Hippocampal formation (tissue), 2 donors: ENCODE measurements at places on chromosomes 11 and 22.

GRCh38 chr22:24703101-24703500 is 71.4 kb downstream of the PIWIL3 start:
- no peak for DNase-seq

DNA sequence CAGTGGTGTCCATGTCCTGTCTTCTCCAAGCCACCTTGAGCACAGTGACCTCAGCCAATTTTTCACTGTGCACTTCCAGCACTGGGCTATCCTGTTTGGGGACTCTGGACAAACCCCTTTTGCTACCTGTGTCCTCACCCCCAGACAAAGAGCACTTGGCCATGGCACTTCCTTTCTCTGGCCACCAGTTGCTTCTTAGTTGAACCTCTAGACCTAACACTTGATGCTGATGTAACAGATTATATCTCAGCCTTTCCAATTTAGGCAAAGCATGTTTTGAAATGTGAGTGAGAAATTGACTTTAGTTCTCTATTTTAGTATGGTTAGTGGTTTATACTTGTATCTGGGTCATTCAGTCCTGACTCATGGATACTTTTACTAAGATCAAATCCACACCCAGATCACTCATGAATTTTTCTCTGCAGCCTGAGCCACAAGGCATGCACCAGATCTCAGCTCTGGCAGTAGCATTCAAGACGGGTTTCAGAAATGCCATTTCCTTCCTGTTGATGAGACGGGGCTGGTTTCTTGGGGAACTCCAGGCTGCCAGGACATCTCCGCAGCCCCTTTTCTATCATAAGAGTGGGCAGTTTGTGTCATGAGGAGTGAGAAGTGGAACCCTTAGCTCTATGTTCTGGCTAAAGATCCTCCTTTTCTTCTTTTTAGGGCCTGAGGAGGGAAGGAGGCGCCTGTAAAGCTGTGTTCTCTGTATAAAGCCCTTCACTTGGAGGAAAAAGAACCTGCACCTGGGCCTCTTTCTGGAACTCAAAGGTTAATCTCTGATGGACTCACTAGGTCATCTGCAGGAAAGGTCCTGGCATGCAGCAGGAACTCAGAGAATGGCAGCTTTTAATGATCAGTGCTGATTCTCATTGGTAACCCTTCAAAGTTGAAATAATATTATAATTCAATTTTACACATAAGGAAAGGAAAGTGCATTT is 185.6 kb upstream of the TENM4 start:
- no peak for DNase-seq

GRCh38 chr11:44568658-44569473 is 3.4 kb downstream of the CD82 start:
- DNase-seq: peak; percentile 10

- no peak for DNase-seq
Measured at GRCh38 chr11:34916843-34917770, 689 bp downstream of the PDHX start.

- no peak for DNase-seq
Measured at GRCh38 chr11:20599221-20600019, at the start of gene SLC6A5. Gene SLC6A5, plus strand, starts transcription at chr11:20599608. Its CDS starts 65 bp downstream, at chr11:20599673.

GRCh38 chr22:38704654-38705234 is 1.0 kb upstream of the GTPBP1 start:
- DNase-seq: no peak

DNA sequence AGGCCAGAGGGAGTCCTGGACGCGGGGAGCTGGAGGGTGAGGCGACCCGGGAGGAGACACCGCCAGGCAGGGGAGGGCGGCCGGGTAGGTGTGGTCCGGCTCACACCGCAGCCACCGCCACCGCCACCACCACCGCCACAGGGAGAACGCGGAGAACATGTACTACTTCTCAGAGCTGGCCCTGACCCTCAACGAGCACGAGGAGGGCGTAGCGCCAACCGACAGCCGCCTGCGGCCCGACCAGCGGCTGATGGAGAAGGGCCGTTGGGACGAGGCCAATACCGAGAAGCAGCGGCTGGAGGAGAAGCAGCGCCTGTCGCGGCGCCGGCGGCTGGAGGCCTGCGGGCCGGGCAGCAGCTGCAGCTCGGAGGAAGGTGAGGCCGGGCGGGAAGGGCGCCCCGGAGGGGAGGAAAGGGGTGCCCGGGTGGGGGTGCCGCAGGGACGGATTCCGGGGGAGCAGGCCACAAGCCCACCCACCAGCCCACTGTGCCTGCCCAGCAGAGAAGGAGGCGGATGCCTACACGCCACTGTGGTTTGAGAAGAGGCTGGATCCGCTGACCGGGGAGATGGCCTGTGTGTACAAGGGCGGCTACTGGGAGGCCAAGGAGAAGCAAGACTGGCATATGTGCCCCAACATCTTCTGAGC is 62.8 kb downstream of the MORC2 start:
- DNase-seq: no peak

GRCh38 chr11:126997196-126997595 is 3.4 kb downstream of the KIRREL3 start:
- DNase-seq: no peak

DNA sequence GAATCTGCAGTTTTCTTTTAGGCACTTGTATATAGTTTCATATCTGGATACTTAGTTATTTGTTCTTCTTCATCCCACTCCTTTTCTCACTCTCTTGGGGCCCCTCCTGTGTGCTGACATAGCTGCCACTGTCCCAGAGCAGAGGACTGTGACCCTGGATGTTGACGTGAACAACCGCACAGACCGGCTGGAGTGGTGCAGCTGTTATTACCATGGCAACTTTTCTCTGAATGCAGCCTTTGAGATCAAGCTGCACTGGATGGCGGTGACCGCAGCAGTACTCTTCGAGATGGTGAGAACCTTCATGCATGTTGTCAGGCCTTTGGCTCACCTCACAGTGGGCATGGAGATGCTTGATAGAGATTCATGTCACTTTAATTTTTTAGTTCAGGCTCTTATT is 50.9 kb upstream of the YWHAH start:
- DNase-seq: peak; percentile 35

DNA sequence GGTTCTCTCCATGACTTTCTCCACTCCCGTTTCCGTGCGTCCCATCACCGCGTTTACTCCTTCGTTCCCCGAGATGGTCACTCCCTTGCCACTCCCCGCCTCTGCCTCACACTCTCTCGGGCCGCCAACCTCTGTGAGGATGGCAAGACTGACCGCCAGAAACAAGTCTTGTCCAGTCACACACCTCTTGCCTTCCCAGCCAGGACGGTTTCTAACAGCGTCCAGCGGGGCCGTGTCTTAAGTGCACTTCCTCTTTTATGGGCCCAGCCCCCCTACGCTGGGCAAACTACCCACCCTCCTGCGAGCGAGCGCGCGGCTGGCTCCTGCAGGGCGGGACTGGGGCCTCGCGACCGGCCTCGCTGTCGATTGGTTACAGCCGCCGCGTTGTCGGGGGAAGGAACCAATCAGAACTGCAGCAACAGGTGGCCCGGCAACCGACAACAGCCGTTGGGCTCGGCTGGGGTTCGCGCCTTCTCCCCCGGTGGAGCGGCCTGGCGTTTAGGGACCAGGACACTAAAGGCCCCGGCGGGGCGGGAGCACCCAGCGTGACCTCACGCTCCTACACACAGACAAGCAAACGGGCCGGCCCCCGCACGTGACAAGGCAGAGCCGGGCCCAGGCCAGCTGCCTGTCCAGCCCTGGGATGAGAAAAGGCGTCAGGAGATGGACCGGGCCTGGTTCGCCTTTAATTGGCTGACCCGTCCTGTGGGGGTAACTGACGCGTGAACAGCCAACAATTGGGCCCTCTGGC is 522 bp upstream of the UCP2 start:
- peak; percentile 94 for DNase-seq

GRCh38 chr11:132632641-132633124 is 899.6 kb downstream of the OPCML start:
- peak; percentile 16 for DNase-seq

- DNase-seq: no peak
Measured at GRCh38 chr11:66333220-66333877, 2.9 kb downstream of the RIN1 start.
